Stimulated activated memory B cell treated with anti-CD40 and anti-IgM and Interleukin-4, amounts not matched to agents 10 μg/mL and 1 μg/mL and 100 μg/mL, for 72 hours (primary cell): ENCODE measurements at places on chromosomes 11 and 22.

- ATAC-seq, result no peak
Measured at GRCh38 chr22:23622634-23623033, 9.5 kb downstream of the DRICH1 start.

DNA sequence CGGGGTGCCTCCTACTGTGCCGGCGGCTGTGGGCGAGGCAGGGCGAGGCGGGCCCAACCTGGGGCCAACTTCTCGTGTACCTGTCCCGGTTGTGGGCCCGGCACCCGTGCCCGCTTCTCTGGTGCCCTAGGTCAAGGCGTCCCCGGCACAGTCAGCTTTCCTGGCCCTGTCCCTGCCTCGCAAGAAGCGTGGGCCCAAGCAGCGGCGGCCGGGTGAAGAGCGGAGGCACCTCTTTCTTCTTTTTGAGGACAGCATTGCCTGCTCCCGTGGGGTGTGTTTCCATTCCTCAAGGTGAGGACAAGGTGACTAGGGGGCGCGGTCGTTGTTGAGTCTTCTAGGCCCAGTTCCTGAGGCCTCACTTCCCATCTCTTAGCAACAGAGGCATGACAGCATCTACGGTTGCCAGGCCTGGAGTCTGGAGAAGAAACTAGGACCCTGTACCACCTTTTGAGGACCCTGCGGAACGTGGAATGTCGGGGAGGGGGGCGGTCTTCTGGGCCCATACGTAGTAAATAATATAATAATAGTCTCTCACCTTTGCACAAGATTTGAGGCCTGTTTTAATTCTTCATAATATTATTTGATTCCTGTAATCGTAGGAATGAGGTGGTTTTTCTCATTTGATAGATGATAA lies 418 bp downstream of the ACO2 start:
- ATAC-seq, result peak; percentile 2

GRCh38 chr11:19290356-19290755 lies 49.6 kb upstream of the E2F8 start:
- ATAC-seq, result no peak

DNA sequence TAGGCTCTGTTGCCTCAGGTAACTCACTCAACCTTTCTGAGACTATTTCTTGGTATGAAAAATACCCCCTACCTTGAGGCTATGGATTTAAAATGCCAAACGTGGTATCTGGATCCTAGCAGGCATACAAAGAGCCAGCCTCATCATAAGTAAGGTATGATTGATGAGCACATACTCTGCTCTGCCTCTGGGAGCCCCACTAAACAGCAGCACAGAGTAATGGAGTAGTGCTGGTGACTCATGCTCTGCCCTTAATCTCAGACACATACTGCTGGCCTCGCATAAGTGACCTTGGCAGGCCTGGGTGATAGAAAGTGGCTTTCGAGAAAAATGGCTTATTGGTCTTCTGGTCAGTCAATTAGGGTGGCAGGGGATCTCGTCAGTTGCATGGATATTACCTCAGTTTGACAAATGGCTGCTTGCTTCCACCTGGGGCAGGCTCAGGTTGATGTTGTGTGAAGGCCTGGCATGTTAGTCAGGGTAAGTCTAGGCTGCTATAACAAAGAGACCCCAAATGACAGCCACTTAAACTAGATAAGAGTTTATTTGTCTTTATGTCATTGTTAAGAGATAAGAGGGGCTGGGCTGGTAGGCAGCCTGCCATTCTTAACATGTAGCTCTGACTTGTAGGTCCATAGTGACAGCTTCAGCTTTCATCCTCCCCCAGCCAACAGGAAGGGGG lies 15.2 kb upstream of the SLC6A5 start:
- no peak for ATAC-seq

GRCh38 chr11:133070021-133070713 lies 462.1 kb downstream of the OPCML start:
- no peak for ATAC-seq

DNA sequence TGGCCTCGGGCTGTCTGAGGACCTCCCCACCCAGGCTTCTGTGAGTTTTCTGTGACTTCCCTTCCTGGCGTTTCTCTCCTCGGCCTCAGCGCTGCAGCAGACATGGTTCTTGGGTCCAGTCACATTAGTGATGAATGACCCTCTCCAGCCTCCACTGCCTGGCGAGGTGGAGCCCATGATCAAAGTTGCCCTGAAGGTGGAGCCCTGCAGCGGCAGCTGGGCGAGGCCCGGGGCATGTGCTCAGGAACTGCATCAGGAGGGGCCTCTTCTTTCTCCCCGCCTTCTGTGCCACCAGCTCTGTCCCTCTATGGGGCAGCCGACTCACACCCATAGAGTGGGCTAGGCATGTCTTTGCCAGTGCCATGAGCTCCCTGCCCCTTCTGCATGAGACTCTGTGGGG lies 1079.7 kb downstream of the TBC1D22A start:
- ATAC-seq, result no peak

DNA sequence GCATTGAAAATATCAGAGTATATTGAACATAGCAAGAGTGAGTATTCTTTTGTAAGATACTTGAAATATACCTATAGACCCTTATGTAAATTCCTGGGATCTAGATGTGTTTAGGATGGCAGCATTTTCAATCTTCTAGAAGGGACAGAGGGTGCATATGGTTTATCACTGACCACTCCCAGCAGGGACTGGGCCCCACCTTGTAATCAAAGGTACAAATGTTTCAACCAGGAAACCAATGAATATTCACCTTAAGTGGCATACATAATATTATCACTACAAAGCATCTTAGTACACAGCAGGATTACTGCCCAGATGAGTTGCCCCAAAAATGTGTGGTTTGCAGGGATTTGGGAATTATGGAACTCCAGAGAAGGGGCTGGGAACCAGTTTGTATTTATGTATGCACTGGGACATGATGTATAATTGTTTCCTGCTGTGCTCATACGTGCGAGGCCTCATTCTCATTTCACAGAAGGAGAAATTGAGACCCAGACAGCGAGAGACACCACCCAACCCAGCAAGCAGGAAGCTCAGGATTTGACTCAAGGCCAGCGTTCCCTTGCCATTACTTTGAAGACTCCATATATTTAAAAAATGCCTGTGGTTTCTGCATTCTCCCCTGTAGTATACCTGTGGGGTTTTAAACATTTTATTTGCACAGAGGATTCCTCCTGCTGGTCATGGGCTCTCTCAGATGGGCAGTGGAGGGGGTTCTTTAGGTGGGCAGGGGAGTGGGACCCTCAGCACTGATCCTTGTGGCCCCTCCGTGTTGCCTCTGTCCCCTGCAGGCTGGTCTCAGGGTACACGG lies 5.2 kb downstream of the APOL4 start:
- no peak for ATAC-seq

- no peak for ATAC-seq
Measured at GRCh38 chr22:22547692-22548300, 11.3 kb downstream of the PRAME start.

GRCh38 chr22:34914846-34915245 lies 151.1 kb upstream of the ISX start:
- no peak for ATAC-seq

DNA sequence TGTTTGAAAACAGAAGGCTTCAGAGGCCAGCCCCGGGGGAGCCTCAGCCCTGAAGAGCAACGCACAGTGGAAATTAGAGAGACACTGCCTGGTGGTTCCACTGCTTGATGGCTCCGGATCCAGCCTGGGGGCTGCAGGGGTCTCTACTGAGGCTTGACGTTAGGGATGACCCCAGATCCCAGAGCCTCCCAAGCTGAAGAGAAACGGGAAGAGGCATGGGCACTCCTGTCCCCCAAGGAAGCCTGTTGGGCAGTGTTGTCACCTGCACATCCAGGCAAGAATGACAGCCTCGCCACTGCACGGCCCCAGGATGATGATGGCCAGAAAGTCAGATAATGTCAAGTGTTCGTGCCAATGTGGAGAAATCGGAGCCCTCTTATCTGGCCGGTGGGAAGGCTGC lies 56.8 kb upstream of the FGF3 start:
- ATAC-seq, result no peak

- ATAC-seq, result no peak
Measured at GRCh38 chr11:113240790-113241635, 73.4 kb upstream of the TTC12 start.

- ATAC-seq, result no peak
Measured at GRCh38 chr11:7516475-7516874, 2.7 kb downstream of the PPFIBP2 start.

- peak; percentile 3 for ATAC-seq
Measured at GRCh38 chr11:64742087-64742888, 1.7 kb downstream of the RASGRP2 start.

- no peak for ATAC-seq
Measured at GRCh38 chr11:84962018-84962417, 665.1 kb downstream of the DLG2 start.

- no peak for ATAC-seq
Measured at GRCh38 chr11:72079819-72080325, 470 bp downstream of the NUMA1 start.

DNA sequence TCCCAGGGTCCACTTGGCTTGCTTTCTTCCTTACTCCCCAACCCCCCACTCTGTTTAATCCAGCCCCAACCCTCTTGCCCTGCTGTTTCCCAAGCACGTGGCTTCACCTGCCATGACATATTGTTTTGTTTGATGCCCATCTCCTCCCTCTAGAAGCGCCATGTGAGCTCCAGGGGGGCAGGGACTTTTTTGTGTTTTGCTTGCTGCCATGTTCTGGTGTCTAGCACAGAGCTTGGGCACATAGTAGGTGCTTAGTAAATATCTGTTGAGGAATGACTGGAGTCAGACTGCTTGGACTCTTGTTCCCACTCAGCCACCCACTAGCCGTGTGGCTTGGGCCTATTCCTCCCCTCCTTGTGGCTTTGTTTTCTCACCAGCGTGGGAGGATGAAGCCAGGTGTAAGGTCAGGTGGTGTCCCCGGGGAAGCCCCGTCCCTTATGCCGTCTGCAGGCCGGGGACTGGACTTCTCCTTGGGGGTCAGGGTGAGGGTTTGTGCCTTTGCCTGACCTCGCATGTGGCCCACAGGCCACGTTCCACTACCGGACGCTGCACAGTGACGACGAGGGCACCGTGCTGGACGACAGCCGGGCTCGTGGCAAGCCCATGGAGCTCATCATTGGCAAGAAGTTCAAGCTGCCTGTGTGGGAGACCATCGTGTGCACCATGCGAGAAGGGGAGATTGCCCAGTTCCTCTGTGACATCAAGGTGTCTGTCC lies 3.8 kb downstream of the AIP start:
- peak; percentile 57 for ATAC-seq

DNA sequence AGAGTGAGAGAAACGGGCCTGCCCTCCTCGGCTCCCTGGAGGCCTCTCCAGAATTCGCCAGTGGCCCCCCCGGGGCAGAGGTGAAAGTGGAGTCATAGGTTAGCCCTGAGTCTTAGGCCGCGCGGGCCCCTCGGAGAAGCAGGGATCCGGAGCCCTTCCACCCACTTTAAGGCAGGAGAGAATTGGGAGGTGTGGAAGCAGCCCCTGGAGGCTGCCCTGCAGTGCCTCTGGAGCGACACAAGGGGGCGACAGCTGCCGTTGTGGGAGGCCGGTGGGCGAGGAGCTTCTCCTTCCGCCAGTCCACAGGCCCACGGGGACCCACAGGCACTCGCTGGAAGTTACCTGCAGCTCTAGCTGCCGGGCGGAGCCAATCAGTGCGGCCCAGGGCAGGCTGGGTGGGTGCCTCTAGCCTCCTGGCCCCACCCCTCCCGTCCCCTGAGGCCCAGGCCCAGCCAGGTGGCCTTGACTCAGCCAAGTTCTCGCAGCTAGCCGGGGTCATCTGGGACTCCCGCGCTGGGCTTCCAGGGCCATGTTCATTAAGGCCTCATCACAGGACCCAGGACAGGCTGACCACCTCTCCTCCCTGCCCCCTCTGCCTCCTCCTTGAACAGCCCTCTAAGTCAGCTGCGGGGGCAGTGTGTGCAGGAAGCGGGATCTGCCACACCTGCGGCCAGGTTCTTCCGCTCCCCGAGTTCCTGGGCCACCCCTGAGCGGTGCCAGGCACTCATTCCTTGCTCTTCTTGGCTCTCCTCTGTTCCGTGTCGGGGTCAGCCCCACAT lies 5.0 kb downstream of the DGKZ start:
- no peak for ATAC-seq

- ATAC-seq, result no peak
Measured at GRCh38 chr11:32334822-32335221, 100.5 kb downstream of the WT1 start.

GRCh38 chr22:38292694-38293093 lies 19.9 kb upstream of the TMEM184B start:
- ATAC-seq, result no peak

DNA sequence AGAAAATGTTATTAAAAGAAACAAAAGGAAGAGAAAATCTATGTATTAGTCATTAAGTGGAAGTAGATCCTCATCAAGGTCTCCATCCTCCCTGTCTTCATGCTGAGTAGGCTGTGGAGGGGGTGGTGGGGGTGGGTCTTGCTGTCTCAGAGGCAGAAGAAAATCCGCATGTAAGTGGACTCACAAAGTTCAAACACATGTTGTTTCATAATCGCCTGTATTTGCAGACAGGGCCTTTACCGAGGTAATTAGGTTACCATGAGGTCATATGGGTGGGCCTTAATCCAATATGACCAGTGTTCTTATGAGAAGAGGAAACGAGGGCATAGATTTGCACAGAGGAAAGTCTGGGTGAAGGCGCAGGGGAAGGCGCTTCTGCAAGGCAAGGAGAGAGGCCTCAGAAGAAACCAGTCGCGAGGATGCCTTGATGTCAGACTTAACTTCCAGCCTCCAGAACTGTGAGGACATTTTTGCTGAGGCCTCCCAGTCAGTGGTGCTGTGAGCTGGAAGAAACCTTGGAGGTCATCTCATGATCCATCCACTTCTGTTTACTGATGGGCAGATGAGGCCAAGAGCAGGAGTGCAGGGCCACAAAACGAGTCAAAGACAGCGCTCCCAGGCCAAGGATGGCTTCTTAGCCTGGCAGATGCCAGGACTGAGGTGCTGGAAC lies 49.3 kb upstream of the THY1 start:
- no peak for ATAC-seq

GRCh38 chr11:11860103-11860979 lies 18.6 kb downstream of the USP47 start:
- ATAC-seq, result no peak

DNA sequence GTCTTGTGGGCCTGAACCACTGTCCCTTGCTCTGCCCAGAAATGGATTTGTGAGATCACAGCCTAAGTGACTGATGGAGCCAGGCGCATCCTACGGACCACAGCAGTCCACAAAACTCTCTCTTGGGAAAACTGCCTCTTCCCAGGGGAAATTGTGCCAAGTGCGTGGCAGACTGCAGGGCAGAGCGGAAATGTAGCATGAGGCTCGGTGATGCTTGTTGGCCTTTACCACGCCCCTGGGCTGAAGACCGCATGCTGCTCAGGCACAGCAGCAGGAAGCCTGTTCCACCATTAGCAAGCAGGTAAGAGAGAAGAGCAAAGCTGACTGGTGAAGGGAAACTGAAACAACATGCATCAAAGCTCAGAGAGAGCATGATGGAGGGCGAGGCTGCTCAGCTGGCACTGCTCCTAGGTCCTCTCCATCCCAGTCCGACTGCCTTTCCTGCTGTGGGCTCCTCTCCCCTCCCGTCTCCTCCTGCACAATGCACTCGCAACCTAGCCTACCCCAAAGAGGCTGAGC lies 26.5 kb upstream of the SCARF2 start:
- ATAC-seq, result peak; percentile 84

- ATAC-seq, result no peak
Measured at GRCh38 chr22:24363243-24363642, 64.2 kb upstream of the ADORA2A start.
